SW 1271 (cell line): ENCODE measurements at places on chromosomes 5 and 9.

- DNase-seq: no peak
Measured at GRCh38 chr5:121315786-121316185, 535.9 kb upstream of the FTMT start.

DNA sequence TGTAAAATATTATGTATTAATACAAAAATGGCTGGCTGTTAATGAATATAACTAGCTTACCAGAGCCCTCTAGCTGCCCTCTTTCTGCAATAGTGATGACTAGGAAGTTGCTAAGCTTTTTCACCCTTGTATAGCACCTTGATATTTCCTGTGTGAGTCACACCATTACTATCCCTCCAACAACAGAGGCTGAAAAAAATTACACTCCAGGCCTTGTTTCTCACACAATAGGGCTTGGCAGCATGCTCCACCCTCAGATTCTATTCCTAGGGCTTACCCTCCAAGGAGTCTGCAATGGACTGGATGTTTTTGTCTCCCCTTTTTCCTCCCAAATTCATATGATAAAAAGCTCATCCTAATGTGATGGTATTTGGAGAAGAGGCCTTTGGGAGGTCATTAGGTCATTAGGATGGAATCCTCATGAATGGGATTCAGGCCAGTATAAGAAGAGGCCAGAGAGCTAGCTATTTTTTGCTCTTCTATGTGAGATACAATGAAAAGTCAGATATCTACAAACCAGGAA lies 184.6 kb upstream of the MAP1B start:
- DNase-seq: peak; percentile 98

- DNase-seq: no peak
Measured at GRCh38 chr5:148084269-148084668, 20.5 kb downstream of the SPINK5 start.

GRCh38 chr5:109611505-109611904 lies 78.2 kb upstream of the MAN2A1 start:
- DNase-seq: no peak
